NCI-H526 (cell line): ENCODE measurements at places on chromosomes 4 and X.
A peak's percentile ranks its signal among the peaks of the same experiment; 100 is the strongest.

- DNase-seq, result no peak
Observed at GRCh38 chr4:147581606-147582350, 35.4 kb upstream of the TMEM184C start.

- DNase-seq, result peak; percentile 13
Observed at GRCh38 chrX:137432609-137433008, 133.3 kb upstream of the ZIC3 start.

- no peak for DNase-seq
Observed at GRCh38 chr4:126182336-126182735, 867.6 kb downstream of the FAT4 start.

DNA sequence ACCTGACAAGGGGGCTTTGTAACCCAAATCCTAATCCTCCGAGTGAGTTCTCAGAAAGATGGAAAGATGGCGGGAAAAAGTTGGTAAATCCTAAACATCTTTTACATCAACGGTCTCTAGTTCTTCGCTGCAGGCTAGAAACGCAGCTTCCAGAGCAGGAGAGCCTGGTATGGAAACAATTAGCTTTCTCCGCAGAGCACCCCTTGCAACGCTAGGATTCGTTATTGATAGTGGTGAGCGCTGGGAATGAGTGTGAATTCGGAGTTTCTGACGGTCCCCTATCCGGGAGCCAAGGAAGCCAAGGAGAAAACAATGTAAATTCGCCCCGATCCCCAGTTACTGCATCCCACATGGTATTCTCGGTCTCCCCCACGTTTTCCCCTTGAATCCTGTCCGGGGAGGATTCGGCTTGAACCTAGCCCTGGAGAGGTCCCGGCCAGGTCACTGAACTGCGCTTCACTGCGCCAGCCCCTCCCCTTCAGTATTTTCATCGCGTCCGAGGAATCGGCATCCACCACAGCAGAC, 4.7 kb upstream of the NEUROG2 start:
- no peak for DNase-seq

- no peak for DNase-seq
Observed at GRCh38 chrX:122584981-122585380, 599.1 kb upstream of the GRIA3 start.

DNA sequence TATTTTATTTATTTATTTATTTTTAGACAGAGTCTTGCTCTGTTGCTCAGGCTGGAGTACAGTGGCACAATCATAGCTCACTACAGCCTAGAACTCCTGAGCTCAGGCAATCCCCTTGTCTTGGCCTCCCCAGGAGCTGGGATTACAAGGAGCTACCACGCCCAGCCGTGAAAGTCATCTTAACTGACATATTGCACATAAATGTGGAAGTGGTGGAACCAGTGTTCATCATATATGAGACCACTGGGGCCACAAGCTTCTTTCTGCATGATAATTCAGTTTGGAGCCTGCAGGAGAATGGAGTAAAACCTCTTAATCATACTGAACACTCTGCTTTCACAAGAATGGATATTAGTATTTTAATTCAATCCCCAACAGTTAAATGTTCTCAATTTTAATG, 12.5 kb upstream of the CTSO start:
- DNase-seq, result no peak

- no peak for DNase-seq
Observed at GRCh38 chr4:77347351-77347966, 190.5 kb downstream of the CCNG2 start.

DNA sequence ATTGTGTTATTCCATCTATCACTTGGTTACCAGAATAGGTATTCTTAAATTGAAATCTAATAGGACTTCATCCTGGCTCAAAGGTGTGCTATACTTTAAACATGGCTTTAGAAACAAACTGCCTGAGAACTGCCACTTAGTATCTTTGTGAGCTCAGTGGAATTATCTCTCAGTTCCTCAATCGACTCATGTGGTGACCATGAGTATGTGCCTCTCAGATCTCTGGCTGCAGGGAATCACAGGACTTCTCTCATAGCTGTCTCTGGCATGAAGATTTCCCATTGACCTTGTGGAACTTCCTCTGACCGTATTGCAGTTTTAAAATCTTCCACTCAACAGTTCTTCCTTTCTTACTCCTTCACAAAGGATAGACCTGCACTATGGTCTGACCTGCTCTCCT, 681.9 kb upstream of the BOD1L1 start:
- DNase-seq, result no peak

- DNase-seq, result no peak
Observed at GRCh38 chr4:23245203-23245832, 552.6 kb downstream of the GBA3 start.

- no peak for DNase-seq
Observed at GRCh38 chrX:12874581-12874980, 7.7 kb downstream of the TLR7 start.

GRCh38 chr4:109022961-109023360, 260.1 kb upstream of the ETNPPL start:
- DNase-seq, result no peak

- DNase-seq, result no peak
Observed at GRCh38 chrX:6386837-6387236, 148.1 kb downstream of the VCX3A start.

GRCh38 chr4:82638479-82638878, 76.7 kb upstream of the TMEM150C start:
- no peak for DNase-seq

GRCh38 chrX:24646745-24647182, 383 bp downstream of the PCYT1B start:
- DNase-seq, result peak; percentile 65
